ENCODE measurements at places on chromosomes 1 and 21. TPM values are rescaled to one million over a fixed set of nuclear protein-coding genes. Genes with fewer than 3 reads are reported as not detected.

The MYCL gene
- total RNA-seq, result 1.3 TPM

The TAS1R1 gene
- total RNA-seq, result not detected

The CFAP141 gene
- total RNA-seq, result not detected

The PKN2 gene
- 11.1 TPM for total RNA-seq

The FCGR3B gene
- total RNA-seq, result not detected

The LBR gene
- 39.8 TPM for total RNA-seq

The UBL4B gene
- not detected for total RNA-seq

The SYCP1 gene
- total RNA-seq, result not detected

The SMPDL3B gene
- 1.1 TPM for total RNA-seq

Measured in A549 treated with CORT108297 at 1 μM for 4 hours (cell line).